HepG2 (cell line): ENCODE measurements at places on chromosomes 12 and 14. TPM values are rescaled to one million over a fixed set of nuclear protein-coding genes. Genes with fewer than 3 reads are reported as not detected.
A peak's percentile ranks its signal among the peaks of the same experiment; 100 is the strongest.

DNA sequence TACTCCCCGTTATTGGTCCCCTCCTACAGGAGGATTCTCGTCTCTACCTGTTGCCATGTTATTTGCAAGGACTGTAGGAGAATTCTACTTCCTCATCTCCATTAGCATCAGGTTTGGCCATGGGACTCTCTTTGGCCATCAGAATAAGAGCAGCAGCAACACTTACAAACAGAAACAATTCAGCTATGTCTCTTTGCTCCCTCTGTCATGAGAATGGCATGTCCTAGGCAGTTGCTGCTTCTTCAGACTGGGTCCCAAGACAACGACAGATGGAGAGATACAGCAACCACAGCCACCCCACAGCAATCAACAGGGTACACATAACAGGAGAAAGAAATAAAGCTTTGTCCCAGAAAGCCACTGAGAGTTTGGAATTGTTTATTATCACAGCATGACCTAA, 19.7 kb downstream of the SLC41A2 start:
- no peak for DNase-seq

Gene NTN4
- 9.5 and 11.5 TPM in 2 replicates for total RNA-seq

Gene PLEKHH1
- total RNA-seq = 4.8 and 8.6 TPM in 2 replicates

DNA sequence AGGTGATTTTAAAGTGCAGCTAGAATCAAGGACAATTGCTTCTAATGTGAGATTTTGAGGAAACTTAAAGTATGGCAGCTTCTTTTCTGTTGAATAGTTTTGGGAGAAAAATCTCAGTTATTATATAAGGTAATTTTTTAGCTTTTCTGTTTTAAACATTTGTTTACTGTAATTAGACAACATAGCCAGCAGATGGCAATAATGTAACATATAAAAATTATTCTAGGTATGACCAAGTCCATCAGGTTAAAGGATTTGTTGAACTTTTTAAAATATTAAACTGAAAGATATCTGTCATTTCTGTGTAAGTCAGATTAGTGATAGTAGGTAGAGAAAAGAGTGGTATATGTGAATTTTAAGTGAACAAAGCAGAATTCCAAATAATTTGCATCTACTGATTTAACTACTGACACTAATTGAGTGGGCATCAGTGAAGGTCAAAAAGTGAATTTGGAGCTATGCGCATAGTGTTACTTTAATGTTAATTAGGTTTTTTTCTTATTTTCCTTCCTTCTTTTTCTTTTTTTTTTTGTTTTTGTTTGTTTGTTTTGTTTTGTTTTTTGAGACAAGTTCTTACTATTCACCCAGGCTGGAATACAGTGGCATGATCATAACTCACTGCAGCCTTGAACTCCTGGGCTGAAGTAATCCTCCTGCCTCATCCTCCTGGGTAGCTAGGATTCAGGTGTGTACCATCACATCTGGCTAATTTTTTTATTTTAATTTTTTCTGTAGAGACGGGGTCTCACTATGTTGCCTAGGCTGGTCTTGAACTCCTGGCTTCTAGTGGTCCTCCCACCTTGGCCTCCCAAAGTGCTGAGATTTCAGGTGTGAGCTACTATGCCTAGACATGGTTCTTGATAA, 18.6 kb downstream of the PRORP start:
- peak; percentile 68 for DNase-seq

Gene TAS2R10
- 1.00 TPM in 1 of 2 replicates, not detected in the other for total RNA-seq
